ENCODE measurements at places on chromosomes 1 and 21.

- DNase-seq, result no peak
These were observed 12.4 kb downstream of the SLC26A9 start for GRCh38 chr1:205930799-205931281.

DNA sequence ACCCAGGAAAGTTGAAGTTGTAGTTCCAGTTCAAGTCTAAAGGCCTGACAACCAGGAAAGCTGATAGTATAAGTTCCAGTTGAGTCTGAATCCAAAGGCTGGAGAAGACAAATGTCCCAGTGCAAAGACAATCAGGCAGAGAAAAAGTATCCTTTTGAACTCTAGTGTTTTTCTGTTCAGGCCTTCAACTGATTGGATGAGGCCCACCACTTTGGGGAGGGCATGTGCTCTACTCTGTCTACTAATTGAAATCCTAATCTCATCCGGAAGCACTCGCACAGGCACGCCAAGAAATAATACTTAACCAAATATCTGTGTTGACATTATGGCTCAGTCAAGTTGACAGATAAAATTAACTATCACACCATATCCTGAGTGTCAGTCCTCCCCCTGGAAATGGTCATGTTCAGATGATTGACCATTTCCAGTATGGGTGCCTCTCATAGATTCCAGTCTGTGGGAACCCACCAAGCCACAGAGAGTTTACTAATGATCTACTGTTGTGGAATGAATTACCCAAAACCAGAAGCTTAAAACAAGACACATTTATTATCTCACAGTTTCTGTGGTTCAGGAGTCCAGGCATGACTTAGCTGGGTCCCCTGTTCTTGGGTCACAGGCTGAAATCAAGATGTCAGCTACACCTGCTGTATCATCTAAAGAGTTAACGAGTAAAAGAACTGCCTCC lies 296.3 kb upstream of the ZP4 start:
- no peak for DNase-seq

DNA sequence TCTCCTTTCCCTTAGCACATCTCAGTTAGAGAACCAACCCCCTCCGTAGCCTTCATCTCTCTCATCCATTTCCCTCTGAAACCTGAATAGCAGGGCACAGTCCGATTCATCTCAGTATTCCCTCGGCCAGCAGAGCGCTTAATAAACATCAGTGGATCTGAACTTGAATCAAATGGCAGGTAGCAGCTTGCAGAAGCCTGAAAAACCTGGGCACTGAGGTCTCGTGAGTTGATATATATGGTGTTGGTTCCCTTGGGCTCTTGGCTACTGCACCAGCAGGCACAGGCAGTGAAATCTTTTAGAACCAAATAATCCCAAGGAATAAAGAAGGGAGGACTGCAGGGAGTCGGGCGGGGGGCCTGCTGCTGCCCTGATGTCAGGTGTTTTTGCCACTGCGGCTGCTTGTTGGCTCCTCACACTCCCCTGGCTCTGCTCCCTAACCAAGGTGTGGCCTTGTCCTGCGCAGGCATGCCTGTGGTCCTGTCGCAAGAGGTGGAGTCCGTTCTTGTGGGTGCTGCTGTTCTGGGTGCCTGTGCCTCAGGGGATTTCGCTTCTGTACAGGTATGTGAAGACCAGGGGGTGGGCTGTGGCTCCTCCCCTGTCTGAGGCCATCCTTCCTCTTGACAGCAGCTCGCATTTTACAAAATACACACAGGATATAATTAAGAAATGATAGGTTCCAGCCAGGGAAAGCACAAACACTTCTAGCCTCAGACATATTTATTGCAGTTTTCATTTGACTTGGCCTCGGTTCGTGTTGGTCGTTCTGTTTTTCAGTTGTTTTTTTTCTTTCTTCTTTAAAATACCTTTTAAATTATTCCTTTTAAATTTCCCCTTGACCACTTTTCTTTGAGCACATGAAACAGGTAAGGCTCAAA lies 140.9 kb upstream of the HOOK1 start:
- DNase-seq, result no peak

GRCh38 chr1:117045644-117046043 lies 14.5 kb upstream of the TTF2 start:
- no peak for DNase-seq

- DNase-seq, result no peak
These were observed 395.9 kb downstream of the KIF26B start for GRCh38 chr1:245550720-245551043.

GRCh38 chr1:167476061-167476460 lies 42.3 kb downstream of the CD247 start:
- DNase-seq, result no peak

DNA sequence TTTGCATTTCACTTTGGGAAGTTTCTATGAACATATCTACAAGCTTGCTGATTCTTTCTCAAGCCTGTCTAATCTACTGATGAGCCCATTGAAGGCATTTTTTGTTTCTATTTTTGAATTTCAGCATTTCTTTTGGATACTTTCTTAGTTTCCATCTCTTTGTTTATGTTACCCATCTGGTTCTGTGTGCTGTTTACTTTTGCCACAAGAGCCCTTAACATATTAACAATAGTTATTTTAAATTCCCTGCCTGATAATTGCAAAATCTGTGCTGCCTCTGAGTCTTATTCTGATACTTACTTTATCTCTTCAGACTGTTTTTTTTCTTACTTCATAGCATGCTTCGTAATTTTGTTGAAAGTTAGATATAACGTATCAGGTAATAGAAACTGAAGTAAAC lies 75.8 kb upstream of the ZRANB2 start:
- no peak for DNase-seq
